ENCODE measurements at places on chromosomes 13 and 19.

- no peak for DNase-seq
Observed at GRCh38 chr19:42634409-42635232, 39.9 kb upstream of the CEACAM8 start.

GRCh38 chr19:43589678-43590077 is 6.3 kb downstream of the IRGQ start:
- DNase-seq = no peak

DNA sequence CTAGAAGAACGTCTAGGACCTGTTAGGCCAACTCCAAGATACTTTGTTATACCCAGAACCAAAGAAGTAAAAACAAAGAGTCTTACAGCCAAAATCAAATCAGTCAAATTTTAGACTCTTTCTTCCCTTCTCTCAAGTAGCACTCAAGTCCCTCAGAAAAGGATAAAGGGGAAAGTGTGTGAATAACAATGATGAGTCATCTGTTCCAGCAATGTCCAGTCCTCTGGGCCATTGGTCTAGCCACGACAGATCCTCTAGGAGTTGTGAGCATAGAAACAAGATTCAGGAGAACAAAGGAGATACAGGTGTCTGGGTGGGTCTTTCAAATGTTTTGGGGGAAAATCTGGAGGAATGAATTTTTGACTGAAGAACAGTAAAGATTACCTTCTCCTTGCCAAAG is 36.3 kb downstream of the STOML3 start:
- no peak for DNase-seq

DNA sequence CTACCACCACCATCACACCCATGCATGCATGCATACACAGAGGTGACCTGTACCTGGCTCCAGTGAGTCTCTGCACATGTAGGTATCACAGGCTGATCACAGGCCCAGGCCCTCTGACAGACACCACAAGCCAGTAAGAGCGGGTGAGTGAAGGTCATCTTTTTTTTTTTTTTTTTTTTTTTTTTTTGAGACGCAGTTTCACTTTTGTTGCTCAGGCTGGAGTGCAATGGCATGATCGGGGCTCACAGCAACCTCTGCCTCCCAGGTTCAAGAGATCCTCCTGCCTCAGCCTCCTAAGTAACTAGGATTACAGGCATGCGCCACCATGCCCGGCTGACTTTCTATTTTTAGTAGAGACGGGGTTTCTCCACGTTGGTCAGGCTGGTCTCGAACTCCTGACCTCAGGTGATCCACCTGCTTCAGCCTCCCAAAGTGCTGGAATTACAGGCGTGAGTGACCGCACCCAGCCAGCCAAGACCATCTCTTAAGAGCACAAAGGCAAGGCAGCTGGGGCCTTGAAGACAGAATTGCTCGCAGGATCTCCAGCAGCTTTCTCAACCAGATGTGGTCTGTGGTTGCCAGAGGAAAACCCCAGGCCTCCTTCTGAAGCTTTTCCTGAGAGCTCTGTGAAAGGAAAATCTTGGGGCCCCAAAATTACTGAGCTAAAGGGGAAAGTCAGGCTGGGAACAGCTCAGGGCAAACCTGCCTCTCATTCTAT is 3.2 kb upstream of the NKG7 start:
- DNase-seq = no peak

GRCh38 chr13:60326273-60326672 is 70.7 kb upstream of the TDRD3 start:
- DNase-seq = no peak

DNA sequence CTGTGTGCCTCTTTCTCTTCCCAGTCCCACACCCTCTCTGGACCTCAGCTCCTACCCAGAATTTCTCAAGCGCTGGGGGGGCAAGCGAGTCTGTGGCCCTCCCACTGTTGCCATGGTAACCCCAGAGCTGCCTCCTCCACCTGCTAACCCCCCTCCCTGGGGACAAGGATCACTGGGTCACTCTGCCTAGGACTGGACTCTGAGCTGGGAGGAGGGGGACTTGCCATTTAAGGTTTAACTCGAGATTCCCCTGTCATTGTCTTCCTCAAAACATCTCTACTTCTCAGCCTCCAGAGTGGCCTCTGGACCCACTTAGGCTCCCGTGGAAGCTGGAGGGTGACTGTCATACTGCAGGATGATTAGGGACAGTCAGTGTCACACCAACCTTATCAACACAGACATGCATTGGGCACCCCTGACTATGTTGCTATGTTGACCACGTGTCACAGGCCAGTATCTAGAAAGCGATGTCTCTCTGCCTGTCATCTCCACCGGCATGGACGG is 2.2 kb downstream of the PALM3 start:
- no peak for DNase-seq

DNA sequence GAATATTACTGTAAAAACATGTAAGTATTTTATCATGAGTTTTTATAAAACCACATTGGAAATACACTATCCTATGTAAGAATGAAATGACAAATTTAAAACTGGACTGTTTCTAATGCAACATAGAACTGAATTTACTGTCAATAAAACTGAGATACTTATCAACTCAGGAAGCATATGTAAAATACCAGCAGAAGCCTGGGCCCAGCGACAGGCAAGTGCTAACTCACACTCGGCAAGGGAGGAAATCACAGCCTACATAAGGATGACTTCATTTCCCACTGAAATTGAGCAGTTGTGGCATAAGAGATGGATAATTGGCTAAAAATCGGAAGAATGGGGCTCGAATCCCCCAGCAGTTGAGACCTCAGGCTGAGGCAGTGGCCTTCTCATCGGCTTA is 12.1 kb downstream of the PROZ start:
- DNase-seq = no peak

DNA sequence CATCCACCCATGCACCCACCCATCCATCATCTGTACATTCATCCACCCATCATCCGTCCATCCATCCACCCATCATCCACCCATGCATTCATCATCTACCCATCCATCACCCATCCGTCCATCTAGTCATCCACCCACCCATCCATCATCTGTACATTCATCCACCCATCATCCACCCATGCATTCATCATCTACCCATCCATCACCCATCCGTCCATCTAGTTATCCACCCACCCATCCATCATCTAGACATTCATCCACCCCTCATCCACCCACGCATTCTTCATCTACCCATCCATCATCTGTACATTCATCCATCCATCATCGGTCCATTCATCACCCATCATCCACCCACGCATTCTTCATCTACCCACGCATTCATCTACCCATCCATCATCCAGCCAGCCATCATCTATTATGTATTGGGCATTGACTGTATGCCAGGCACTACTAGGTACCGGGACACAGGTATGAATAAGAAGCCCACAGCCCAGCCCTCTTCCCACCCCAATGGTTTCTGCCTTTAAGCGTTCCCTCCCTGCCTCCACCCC is 16.7 kb upstream of the GALP start:
- no peak for DNase-seq

GRCh38 chr13:40176242-40176641 is 490.2 kb downstream of the FOXO1 start:
- DNase-seq = no peak

DNA sequence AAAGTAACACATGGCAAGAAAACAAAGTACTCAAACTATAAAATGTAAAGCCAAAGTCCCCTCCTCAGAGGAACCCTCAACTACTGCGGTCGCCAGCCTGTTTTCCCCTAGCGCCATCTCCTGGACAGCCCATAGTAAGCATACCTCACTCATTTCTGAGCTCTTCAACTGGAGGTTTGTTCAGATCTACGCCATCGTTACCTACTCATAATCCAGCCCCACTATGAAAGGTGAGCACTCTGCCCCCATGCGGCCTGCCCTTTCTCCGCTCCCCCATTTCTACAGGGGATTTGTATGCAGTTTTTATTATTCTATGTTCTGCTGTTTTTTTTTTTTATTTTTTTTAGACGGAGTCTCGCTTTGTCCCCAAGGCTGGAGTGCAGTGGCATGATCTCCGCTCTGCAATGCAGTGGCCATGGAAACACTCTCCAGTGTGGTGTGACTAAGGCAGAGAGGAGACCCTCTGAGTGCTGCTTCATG is 26.2 kb downstream of the OPA3 start:
- DNase-seq = peak; percentile 50

- DNase-seq = no peak
Observed at GRCh38 chr13:45752510-45752909, 50.4 kb downstream of the CBY2 start.

GRCh38 chr19:19329126-19329525 is 8.5 kb downstream of the MAU2 start:
- no peak for DNase-seq

GRCh38 chr19:28859811-28860210 is 353.1 kb downstream of the UQCRFS1 start:
- no peak for DNase-seq

DNA sequence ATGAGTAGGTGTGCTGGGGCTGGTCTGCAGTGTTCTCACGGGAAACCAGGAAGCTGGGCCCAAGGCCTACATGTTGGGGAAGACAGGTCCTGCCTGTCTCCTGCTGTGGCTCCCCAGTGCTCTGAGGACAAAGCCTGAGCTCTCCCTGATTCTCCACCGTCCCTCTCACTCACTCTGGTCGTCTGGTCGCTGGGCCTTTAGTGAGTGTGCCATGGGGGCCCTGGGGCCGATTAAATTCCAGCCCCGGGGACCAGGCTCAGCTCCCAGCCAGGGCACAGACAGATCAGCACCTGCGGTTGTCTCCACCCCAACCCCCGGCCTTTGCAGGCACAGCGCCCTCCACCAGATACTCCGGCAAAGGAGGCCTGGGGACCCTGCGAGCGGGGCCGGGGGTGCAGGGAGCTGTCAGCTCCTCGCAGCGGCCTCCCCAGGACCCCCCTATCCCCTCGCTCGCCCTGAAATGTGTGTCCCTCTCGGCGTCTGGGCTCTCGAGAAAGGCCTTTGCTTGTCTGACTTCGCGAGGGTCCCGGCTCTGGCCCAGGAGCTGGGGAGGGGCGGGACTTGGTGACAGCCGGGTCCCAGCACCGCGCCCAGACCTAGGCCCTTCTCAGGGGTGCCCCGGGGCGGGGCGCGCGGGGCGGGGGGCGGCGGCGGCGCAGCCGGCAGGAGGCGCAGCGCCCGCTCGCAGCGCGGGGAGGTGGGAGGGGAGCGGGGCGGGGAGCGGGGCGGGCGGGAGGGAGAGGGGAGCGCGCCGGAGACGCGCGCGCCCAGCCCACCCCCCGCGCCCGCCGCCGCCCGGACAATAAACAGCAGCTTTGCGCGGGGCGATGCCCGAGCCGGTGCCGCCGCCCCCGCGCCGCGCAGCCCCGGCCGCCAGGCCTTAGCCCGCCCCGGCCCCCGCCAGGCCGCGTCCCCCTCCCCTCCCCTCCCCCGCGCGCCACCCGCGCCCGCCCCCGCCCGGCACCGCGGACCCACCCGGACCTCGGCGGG is at the start of gene PALM:
Gene PALM, plus strand, starts transcription at position 782 of the 990 bp plus-strand sequence. CDS start 212 bp downstream, outside the sequence.
- DNase-seq = no peak

GRCh38 chr13:45141369-45141768 is 21.1 kb downstream of the GTF2F2 start:
- no peak for DNase-seq

DNA sequence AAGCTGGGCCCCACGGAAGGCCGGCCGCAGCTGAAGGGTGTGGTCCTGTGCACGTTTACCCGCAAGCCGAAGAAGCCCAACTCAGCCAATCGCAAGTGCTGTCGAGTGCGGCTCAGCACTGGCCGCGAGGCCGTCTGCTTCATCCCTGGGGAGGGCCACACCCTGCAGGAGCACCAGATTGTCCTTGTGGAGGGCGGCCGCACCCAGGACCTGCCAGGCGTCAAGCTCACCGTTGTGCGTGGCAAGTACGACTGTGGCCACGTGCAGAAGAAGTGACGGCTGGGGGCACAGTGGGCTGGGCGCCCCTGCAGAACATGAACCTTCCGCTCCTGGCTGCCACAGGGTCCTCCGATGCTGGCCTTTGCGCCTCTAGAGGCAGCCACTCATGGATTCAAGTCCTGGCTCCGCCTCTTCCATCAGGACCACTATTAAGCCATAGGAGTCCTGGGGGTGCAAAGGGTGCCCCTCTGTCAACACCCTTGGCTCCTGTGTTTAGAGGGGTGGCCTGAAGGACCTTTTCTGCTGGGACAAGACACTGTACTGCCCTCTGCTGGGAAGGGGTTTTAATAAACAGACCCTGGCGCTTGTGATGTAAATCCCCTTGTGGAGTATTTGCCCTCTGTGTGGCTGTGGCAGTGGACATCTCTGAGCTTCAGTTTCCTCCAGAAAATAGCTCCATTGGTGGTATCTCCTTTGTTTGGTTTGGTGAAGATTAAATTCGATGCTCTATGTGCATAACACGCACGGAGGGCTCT is 1.9 kb downstream of the MRPS12 start:
- no peak for DNase-seq

Measured in stimulated activated CD8-positive, alpha-beta memory T cell treated with anti-CD3 and anti-CD28 coated beads, Interleukin-4, amount 100 ng/mL, for 1 hour (primary cell).